ENCODE measurements at places on chromosomes 2 and 18.

DNA sequence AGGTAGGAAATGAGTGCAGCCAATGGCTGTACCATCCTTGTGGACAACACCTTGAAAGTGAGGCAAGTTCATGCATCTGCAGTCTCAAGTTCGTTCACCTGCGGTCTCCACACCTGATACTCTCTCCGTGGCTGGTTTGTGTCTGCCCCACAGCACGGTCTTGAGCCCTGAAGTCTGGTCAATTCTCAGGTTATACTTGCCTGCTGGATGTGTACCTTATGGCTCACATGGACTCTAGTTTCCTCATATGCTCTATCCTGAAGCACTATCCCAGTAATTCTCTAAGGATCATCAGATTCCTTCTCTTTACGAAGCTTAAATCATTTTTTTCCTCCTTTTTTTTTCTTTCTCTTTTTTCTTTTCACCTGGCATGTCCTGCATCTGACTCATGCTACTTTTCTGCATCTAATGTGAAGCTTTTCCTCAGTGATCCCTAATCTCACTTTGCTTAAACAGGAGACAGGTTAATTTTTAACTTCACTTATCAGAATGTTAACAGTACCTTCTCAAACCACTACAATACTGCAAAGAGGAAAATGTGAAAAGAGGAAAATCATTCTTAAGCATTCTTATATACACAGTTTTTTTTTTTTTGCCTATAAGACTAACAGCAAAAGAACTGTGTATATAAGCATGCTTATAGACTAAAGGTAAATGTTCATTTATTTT lies 511.2 kb downstream of the SOX11 start:
- no peak for DNase-seq

DNA sequence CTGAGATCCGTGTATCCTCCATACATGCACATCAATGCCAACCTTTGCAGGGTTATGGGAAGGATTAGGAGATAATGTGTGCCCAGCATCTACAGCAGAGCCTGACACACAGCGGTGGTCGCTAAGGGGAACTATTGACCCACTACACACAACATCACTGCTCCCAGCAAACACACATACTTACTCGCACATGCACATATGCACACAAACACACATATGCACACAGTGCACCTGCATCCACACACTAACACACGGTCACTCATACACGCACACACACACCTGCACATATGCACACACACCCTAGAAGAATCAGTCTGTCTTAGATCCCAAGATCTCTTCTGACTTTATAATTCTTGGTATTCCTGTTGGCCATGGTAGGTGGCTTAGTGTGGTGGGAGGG lies 118.3 kb downstream of the GYPC start:
- DNase-seq = no peak

- DNase-seq = no peak
These were observed 301.8 kb downstream of the C1D start for GRCh38 chr2:67760995-67761394.

DNA sequence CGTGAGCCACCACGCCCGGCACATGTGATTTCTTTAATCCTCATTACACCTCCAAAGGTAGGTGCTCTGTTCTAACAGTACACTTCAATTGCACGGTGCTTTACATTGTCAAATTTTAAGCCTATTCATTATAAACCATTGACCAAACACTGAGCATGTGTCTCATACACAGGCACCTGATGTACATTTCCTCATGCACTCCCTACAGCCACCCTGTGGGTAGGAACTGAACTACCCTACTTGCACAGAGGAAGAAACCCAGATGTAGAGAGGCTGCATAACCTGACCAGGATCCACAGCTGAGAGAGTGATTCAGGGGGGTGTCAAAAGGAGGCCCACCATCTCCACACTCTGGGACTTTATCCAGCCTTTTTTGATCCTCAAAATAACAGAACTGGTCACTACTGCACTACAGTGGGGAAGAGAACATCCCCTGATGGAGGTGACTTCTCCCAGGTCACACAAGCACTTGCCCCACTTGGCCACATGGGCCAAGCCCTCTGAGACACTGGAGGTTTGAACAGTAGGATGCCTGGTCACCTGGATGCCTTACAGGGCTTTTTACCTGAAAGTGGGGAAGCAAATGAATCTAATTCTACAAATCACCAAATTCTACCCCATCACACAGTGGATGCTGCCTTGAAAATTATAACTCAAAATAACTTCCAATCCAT lies 6.9 kb upstream of the DPYSL5 start:
- DNase-seq = no peak

GRCh38 chr2:209253544-209253943 lies 170.3 kb upstream of the MAP2 start:
- no peak for DNase-seq

DNA sequence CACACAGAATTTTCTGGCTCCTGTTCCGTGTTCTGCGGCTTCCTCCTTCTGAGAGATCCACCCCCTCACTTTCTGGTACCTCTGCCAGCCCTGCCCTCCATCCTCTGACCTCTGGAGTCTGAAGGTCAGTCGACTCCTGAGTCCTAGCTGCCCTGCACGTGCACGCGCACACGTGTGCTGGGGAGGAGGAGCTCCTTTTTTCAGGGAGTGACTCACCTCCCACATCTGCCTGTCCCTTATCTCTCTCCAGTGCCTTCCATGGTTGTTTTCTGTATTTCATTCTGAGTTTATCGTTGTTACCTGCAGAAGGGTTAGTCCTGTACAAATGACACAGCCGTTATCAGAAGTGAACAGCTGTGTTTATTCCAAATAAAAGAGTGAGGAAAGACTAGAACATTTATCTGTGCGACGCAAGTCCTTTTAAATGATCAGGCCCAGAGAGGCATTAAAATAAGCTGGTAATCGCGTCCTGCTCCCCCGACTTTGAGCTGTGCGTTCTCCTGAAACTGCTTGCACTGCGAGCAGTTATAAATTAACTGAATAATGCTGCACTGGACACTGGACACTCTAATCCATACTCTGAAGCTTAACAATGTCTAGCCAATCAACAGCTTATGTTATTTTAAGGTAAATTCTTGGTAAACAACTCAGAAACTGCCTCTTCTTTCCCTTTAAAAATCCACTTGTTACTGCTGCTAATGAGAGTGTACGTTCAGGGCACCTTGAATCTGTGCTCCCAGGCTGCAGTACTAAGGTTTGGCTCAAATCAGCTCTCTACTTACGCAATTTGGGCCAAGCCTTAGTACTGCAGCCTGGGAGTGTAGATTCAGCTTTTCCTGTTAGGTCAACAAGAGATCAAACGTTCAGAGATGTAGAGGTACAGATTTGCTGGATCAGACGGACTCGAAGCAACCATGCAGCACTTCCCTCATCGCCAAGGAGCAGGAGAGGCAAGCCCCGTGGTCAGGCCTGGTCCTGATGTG lies 72.5 kb downstream of the GALR1 start:
- DNase-seq = no peak

DNA sequence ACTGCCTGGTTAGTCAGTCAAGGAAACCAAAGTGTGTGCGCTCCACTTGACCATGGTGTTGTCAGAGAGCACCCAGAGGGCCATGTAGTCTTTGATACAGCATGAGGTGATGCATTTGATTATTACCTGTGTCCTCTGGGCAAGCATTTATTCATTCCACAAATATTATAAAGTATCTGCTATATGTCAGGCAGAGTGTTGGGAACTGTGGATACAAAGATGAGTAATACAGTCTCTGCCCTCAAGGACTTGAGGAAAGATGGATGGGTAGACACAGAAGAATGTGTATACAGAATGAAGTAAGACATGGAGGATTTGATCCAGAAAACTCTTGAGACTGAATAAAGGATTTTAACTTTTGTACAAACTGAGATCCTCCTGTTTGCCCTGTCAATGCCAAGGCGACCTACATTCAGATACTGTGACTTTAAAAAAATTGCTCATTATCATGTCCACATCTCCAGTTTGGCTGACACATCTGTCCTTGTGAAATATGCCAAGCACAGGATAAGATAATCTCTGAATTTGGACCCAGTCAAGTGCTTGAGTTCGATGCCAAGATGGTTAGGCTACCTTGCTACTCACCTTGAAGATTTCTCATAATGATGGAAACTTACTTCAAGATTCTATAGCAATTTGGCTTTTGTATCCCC lies 50.8 kb downstream of the ACYP2 start:
- DNase-seq = no peak

GRCh38 chr18:73887801-73888200 lies 259.8 kb downstream of the FBXO15 start:
- no peak for DNase-seq

- DNase-seq = no peak
These were observed 124.8 kb upstream of the ITGB6 start for GRCh38 chr2:160324917-160325316.

- no peak for DNase-seq
These were observed 1354.8 kb upstream of the CDH2 start for GRCh38 chr18:29531746-29532145.

GRCh38 chr2:85255813-85256594 lies 71.8 kb downstream of the TGOLN2 start:
- no peak for DNase-seq

DNA sequence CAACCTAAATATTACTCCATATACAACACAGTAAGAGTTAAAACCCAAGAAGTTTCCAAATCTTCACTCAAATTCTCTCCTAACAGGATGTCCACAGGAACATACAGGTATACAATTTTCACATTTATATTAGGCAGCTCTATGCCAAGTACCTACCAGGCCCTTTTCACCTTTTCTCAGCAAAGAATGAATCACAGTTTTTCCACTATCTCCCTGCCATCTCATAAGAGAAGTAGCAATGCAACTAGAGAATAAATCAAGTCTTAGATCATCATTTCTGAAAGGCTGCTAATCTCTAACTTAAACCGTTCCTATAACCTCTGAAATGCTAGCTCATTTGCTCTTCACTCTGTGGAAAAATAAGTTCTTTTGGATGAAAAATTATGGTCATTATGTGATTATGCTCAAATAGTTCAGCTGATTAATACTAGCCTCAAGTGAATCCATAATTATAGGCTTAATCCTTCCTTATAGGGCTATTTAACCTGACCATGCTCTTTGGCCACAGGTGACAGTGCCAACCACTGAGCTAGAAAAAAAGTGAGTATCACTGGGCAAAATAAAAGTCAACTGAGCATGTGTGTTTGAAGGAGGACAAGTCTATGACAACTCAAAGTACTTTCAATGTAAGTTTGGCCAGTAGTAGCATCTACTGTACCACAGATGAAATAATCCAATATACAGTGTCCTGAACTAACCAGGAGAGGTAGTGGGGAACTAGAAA lies 79.7 kb downstream of the COBLL1 start:
- no peak for DNase-seq

- no peak for DNase-seq
These were observed 3.6 kb upstream of the COX7A2L start for GRCh38 chr2:42364658-42365057.

GRCh38 chr18:11369556-11369955 lies 220.2 kb upstream of the PIEZO2 start:
- DNase-seq = no peak
